Right lobe of liver (tissue), 6 donors: ENCODE measurements at places on chromosomes 4 and X. TPM values are rescaled to one million over a fixed set of nuclear protein-coding genes. Genes with fewer than 3 reads are reported as not detected.

DNA sequence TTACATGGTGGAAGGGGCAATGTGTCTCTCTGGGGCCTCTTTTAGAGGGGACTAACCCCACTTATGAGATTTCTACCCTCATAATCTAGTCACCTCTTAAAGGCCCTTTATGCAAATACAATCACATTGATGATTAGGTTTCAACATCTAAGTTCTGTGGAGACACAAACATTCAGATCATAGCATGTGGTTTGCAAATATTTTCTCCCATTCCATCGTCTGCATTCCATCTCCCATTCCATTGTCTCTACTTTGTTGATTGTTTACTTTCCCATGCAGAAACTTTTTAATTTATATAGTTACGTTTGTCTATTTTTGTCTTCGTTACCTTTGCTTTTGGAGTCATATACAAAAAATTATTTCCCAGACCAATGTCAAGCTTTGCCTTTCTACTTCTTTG, 927.5 kb upstream of the INTU start:
- H3K27ac ChIP-seq = no peak overlapping the region
- H3K4me1 ChIP-seq = no peaks in the 10 kb centered on the region
- H3K27me3 ChIP-seq = no peaks in the 10 kb centered on the region
- no peak overlapping the region for H3K4me3 ChIP-seq
- no peak for DNase-seq

DNA sequence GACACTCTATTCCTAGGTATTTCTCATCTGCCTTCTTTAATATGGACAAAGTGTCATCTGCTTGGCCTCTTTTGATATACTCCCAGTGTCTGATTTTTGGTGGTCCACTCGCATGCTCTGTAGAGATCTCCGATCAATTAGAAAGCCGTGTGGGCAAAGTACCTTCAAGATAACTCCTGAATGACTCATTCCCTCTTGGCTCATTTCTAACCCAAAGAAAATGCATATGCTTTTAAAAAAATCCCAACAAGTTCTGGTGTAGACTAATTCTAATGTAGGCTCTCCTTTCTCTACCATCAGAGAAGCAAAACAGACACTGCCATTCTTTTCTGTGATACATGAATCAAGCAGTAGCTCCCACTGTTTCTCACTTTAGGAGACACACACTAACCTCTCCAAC, 714.9 kb upstream of the ADGRL3 start:
- DNase-seq = no peak
- H3K4me1 ChIP-seq = no peaks in the 10 kb centered on the region
- no peak overlapping the region for H3K27ac ChIP-seq
- H3K27me3 ChIP-seq = no peaks in the 10 kb centered on the region

- no peak overlapping the region for H3K27ac ChIP-seq
- H3K4me1 ChIP-seq = no peaks in the 10 kb centered on the region
- no peak for DNase-seq
- no peaks in the 10 kb centered on the region for H3K27me3 ChIP-seq
- no peak overlapping the region for H3K4me3 ChIP-seq
These were observed 59.4 kb downstream of the WDR17 start for GRCh38 chr4:176125063-176125462.

DNA sequence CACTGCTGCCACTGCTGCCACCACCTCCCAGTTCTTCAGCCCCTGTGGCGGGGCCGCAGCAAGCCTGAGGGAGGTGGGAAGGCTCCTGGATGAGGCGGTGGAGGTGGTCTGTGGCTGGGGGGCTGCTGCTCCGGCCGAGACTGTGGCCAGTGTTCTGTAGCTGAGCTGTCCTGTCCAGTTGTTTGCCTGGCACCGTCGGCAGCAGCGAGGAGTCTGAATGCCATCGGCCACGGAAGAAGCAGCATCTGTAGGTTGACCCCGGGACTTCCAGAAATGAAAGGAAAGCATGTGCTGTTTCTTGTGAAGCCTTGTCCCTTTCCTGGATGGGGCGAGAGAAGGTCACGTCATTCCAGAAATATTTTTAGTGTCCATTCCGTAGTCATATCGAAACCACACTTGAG, 3.3 kb downstream of the C4orf54 start:
- no peaks in the 10 kb centered on the region for H3K27me3 ChIP-seq
- H3K27ac ChIP-seq = no peak overlapping the region
- no peak for DNase-seq
- H3K4me3 ChIP-seq = no peak overlapping the region
- H3K36me3 ChIP-seq = no peaks in the 10 kb centered on the region
- no peaks in the 10 kb centered on the region for H3K4me1 ChIP-seq

Gene NKX3-2
- total RNA-seq = not detected

- H3K4me1 ChIP-seq = no peaks in the 10 kb centered on the region
- no peak for DNase-seq
- no peaks in the 10 kb centered on the region for H3K36me3 ChIP-seq
- no peak overlapping the region for H3K4me3 ChIP-seq
- H3K27me3 ChIP-seq = no peaks in the 10 kb centered on the region
These were observed 6.8 kb upstream of the OCIAD2 start for GRCh38 chr4:48913346-48913745.

GRCh38 chrX:114210879-114211278, 373.0 kb upstream of the HTR2C start:
- no peak overlapping the region for H3K4me3 ChIP-seq
- H3K36me3 ChIP-seq = no peaks in the 10 kb centered on the region
- DNase-seq = no peak
- no peaks in the 10 kb centered on the region for H3K27me3 ChIP-seq
- no peaks in the 10 kb centered on the region for H3K4me1 ChIP-seq
- no peak overlapping the region for H3K27ac ChIP-seq
